NCI-H446 treated with DMSO at 0.1 percent for 48 hours (cell line): ENCODE measurements at places on chromosomes 2 and 18.

GRCh38 chr2:11546072-11546471 is 12.2 kb downstream of the GREB1 start:
- DNase-seq, result no peak

DNA sequence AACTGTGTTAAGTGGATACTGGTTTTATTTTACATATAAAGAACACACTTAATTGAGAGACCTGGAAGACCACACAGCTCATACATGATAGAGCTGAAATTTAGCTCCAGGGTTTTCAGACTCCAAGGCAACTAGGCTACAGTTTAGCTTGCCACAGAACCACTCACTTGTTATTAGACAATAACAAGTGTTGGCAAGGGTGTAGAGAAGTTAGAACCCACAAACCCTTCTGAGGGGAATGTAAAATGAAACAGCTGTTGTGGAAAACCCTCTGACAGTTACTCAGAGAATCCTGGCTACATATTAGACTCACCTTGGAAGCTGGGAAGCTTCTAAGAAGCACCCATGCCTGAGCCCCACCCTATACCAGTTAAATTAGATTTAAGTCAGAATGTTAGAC is 75.3 kb downstream of the MAP3K20 start:
- DNase-seq, result no peak

DNA sequence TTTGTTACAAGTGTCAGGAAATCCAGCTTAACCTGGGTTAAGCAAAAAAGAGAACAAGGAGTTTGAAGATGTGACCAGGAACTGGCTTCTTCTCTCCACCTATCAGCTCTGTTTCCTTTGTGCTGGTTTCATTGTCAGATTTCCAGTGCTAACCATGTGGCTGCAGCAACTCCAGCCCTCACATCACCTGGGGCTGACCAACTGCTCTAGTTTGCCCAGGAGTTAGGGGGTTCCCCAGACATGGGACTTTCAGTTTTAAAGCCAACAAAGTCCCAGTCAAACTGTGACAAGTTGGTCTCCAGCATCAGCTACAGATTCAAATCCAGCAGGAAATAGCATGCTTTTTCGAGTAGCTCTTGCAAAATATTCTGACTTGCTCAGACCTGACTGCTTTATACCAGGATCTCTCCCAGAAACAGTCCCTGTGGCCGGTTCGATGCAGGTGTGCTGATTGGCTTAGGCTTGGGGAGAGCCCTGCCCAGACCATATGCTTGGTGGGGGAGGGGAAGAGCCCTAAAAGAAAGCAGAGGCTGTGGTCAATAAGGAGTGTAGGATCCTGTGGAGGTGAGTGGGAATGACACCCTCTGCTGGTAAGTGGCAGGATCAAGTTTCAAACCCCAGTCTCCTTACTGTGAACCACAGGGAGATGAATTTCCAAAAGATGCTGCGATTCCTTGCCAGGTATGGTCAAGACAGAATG is 49.5 kb downstream of the KCNE4 start:
- DNase-seq, result no peak

DNA sequence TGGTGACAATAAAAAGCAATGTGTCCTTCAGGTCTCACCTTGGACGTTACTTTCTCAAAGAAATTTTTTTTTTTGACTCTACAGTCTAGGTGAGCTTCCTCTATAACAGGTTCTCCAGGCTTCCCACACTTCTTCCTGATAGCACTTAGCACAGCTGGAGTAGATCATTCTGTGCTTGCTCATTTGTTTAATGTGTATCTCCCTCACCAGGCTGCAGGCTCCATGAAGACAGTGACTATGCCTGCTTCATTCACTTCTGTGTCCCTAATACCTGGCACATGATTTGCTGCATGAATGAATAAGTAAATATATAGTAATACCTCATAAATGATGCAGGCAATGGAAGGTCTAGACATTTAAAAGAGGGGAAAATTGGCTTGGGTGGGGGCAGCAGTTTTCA is 109.9 kb upstream of the CD302 start:
- no peak for DNase-seq

GRCh38 chr2:209840434-209840833 is 68.8 kb downstream of the UNC80 start:
- no peak for DNase-seq

DNA sequence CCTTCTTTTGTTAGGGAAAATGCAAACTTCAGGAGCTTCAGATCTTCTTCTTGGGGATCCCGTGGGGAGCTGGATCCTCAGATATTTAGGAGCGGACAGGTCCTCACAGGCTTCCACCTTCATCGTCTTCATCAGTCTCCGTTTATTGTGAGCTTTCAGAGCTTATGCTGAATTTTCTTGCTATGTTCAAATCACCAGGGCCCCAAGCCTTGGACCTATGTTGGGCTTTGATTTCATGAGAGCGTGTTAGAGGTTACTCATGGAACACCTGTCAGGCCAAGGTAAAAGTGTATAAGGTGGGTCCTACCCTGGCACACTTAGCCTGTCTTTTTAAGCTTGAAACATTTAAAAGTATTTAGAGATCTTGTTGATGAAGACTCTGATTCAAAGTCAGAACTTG is 212.9 kb downstream of the FAM210A start:
- DNase-seq, result no peak

DNA sequence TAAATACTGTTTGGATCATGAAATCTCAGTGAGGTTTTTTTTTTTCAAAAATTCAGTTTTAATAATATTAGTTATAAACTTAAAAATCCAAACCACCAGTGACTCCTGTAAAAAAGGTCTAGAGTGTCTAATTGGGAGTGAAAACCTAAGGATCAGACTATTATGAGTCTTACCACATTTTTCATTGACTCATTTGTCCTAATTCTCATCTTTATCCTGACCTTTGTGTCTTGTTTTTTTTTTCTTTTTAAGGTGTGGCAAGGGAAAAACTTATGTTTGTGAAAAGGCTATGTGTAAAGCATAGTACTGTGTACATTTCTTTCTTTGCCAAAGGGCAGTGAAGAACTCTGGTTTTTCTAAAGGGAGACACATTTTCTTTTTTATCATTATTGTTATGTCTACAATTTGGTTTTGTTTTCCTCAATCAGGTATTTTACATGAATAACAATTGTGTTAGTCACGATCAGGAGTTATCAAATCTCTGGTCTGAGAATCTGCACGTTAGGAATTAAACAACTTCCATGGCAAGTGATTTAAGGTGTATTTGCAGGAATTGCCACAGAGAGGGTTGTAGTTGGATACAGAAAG is 52.6 kb downstream of the RHBDD1 start:
- no peak for DNase-seq

DNA sequence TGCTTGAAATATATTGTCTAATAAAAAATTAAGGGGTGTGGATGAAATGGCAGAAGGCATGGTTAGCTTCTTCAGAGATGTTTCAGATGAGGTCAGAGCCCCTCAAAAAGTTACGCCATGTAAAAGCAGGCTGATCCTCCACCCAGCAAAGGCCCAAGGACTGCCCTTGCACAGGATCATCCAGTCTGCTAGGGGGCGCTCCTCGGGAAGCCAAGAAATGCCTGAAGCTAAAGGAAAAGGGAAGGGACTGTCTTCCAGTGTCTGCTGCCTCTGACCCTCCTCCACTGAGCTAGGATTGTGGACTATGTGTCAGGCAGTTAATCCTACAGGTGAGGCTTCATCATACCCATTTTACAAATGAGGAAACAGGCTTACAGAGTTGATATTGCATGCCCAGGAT is 33.8 kb upstream of the TEX51 start:
- no peak for DNase-seq

- DNase-seq, result no peak
These were observed at the start of gene TPO for GRCh38 chr2:1413156-1413710. Gene TPO (plus strand): TSS chr2:1413463. CDS start chr2:1414409, 946 bp downstream.

- no peak for DNase-seq
These were observed 82.7 kb upstream of the SLC39A10 start for GRCh38 chr2:195574312-195574711.

- DNase-seq, result no peak
These were observed 241.3 kb downstream of the MREG start for GRCh38 chr2:215772003-215772402.

DNA sequence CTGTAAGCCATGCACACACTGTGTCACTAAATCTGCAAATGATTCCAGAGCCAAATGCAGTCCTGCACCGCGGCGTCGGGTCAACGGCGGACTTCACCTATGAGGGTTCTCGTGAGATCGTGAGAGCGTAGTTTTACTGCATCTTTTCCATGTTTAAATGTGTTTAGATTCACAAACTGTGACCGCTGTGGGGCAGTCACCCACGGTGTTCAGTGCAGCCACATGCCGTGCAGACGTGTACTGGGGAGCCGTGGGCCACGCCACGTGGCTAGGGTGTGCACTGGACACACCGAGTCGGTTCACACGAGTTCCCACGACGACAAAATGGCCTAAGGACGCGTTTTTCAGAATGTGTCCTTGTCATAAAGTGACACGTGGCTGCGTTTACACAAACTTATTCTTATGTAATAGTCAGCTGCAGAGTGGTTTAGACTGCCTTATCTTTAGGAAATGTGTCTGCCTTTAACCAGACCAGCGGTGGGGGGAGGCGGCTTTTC is 34.1 kb downstream of the NFATC1 start:
- no peak for DNase-seq

GRCh38 chr2:239149501-239149900 is 251.3 kb downstream of the HDAC4 start:
- no peak for DNase-seq

DNA sequence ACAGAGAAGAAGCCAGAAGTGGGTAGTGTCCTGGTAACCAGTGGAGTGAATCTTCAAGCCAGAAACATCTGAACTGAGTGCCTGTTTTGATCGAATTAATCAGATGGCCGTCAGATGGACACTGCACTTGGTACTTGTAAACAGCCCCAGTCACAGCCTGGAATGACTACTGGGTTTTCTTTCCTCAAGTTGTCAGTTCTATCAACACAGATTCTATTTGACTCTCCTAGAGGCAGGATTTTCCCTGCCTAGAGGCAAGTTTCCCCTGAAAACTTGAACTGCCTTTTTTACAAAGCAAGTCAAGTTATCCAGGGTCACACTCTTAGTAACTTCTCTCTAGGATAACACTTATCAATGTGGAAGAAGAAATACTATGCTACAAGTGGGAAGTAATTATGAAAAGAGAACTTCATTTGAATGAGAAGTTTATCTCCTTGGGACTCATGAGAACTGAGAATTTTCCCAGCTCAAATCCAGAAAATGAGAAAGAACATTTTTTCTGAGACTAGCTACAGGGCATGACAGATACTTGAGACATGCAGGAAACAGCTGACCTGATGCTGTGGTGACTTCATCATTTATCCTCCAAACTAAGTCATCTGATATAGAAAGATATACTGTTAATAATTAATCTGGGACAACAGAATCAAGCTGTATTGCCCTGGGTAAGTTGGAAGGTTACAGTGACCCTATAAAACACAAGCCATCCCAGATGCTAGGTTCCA is 36.0 kb downstream of the SULT1C2 start:
- no peak for DNase-seq

DNA sequence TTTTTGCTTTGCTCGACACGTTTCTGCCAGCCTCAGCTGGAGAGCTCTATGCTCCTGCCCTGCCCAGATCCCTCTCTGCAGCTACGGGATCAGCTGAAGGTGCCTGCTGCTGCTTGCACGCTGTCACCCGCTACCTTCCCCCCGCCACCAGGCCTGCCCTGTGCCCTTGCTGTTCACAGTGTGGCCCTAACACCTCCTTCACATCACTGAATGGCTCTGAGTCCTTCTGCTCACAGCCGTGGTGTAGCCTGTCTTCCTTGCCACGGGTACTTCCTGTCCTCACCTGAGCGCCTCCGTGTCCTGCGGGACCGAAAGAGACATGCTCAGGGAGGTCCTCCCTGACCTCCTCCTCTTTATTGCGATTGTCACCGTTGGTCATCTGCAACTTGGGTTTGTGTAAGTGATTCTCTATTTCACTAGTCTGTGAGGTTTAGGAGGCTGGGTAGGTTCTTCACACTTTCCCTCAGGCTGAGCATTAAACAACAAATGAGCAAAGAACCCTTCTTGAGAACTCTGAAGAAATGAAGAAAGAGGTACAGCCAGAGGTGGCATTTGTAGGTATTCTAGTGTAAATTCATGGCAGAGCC is 127.5 kb downstream of the NCK2 start:
- DNase-seq, result no peak

- DNase-seq, result no peak
These were observed 482.7 kb upstream of the SETBP1 start for GRCh38 chr18:44197832-44198611.

- no peak for DNase-seq
These were observed 207.4 kb downstream of the NCK2 start for GRCh38 chr2:105952131-105952530.

- no peak for DNase-seq
These were observed 40.0 kb upstream of the CYBRD1 start for GRCh38 chr2:171482308-171482707.

- no peak for DNase-seq
These were observed 81.6 kb downstream of the COL5A2 start for GRCh38 chr2:189097934-189098333.

DNA sequence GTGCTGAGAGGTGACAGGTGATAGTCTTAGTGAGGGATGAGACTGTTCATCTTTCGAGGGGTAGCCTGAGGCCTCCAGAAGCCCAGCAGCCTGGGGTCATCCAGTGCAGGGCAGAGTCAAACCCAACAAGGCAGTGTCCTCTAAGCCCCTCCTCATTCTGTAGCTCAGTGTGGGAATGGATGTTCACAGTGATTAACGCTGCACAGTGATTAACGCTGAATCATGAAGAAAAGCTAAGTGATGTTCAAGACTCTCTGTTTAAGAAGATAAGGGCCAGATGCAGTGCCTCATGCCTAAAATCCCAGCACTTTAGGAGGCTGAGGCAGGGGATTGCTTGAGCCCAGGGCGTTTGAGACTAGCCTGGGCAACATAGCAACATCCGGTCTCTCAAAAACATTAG is 56.3 kb upstream of the LAPTM4A start:
- DNase-seq, result no peak

DNA sequence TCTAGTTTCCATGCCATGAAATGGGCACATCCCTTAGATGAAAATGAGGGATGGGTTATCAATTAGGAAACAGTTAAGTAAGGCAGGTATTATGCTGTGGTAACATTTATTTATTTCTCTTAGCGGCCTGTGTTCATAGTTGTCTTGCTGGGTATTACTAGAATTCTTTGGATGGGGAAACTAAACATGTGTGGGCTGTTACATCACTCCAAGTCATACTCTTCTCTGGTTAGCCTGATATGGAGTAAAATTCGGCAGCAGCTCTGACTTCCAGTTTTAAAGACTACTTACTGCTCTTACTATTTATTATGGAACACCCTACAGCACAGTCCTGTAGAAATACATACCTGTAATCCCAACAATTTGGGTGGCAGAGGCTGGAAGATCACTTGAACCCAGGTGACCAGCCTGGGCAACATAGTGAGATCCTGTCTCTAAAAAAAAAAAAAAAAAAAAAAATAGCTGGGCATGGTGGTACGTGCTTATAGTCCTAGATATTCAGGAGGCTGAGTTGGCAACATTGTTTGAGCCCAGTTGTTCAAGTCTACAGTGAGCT is 33.1 kb upstream of the RASGRP3 start:
- DNase-seq, result no peak

GRCh38 chr2:188940171-188940570 is 34.0 kb upstream of the COL3A1 start:
- DNase-seq, result no peak

DNA sequence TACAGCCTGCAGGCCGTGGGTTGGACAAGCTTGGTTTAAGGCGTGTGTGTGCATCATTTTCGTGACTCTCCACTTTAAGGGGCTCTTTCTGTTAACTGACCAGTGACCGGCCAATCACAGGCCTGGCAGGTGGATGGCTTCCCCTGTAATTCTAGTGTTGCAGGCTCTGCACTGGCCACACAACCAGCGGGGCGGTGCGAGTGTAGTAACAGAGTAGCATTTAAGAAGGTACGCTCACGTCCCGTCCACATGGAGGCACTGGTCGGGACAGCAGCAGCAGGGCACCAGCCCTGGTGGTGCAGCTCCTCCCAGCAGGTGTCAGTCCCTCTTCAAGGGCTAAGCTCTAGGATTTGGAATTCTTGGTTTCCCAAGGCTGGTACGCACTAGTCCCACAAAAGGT is 8.0 kb upstream of the ANO7 start:
- no peak for DNase-seq
